ENCODE measurements at places on chromosomes 11 and 22.

DNA sequence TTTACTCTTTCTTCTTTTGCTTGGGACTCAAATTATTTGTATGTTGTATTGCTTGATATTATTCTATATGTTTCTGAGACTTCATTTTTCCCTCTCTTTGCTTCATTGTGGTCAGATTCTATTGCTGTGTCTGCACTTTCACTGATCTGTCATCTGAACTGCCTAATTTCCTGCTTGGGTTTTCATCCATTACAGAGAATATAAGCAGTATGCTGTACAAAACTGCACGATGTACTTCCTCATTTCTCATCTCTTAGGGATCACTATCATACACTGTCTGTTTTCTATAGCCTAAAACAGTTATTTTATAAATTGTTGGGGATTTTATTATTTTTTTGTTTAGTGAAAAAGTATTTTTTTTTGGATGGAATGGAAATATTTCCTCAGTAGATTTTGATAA lies 736.7 kb upstream of the ANO5 start:
- no peak for DNase-seq

DNA sequence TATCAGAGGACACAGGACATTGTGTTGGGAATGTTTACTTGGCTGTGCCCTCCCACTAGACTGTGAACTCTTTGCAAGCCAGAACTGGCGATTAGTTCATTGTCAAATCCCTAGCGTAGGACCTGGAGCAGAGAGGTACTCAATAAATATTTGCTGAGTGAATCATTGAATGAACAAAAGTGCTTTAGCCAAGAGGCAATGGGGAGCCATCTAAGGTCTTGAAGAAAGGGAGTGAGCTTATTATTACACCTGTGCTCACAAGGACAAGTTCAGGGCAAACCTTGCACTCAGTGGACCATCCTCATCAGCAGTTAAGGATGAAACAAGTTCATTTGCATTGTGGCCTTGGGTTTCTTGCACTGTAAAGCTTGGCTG lies 1.1 kb upstream of the RASSF10 start:
- no peak for DNase-seq

- no peak for DNase-seq
Observed at GRCh38 chr22:41157083-41157482, 48.0 kb upstream of the L3MBTL2 start.

GRCh38 chr11:47488674-47489394 lies 39.9 kb upstream of the RAPSN start:
- DNase-seq, result no peak

DNA sequence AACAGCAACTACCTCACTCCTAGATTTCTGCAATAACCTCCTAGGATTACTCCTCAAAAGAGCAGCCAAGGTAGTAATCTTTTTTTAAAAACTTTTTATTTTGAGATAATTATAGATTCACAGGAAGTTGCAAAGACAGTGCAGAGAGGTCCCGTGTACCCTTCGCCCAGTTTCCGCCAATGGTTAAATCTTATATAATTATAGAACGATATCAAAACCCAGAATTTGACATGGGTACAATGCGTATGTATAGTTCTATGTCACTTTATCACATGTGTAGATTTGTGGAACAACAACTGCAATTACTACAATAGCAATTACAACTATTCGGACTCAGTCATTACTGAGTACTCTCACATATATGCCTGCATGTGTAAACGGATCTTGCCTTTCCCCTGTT lies 94.8 kb upstream of the APOA1 start:
- no peak for DNase-seq

GRCh38 chr11:129266536-129266935 lies 74.4 kb upstream of the ARHGAP32 start:
- no peak for DNase-seq

DNA sequence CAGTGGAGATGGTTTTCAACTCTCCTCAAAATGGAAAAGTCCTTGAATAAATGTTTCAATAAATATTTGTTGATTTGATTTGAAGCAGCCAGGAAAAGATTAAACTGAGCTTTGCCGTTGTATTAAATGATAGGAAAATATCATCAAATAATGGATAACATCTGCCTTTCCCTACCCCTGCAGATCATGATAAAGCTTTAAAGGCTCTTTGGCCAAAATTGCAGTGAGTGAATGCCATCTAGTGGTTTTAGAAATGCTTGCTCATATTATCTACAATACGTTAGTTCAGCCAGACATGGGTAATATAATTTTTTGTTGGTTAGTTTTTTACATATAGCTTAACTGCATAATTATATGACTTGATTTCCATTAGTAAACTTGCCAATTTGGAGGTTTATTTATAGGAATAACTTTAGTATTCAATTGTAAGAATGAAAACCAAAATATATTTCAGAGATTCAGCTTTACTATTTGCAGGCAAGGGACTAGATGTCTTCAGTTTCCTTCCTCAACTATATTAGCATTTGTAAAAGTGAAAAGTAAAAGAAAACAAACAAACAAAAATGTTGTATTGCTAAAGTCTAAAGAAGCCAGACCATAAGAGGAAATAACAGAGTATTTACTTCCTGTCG lies 159.2 kb downstream of the MSANTD4 start:
- DNase-seq, result peak; percentile 25

Measured in CD4-positive, alpha-beta T cell treated with Interleukin-15 for 4 hours (primary cell).